ENCODE measurements at places on chromosomes 5 and 9. TPM values are rescaled to one million over a fixed set of nuclear protein-coding genes. Genes with fewer than 3 reads are reported as not detected.

The CCNB1 gene
- total RNA-seq = 14.4 TPM

DNA sequence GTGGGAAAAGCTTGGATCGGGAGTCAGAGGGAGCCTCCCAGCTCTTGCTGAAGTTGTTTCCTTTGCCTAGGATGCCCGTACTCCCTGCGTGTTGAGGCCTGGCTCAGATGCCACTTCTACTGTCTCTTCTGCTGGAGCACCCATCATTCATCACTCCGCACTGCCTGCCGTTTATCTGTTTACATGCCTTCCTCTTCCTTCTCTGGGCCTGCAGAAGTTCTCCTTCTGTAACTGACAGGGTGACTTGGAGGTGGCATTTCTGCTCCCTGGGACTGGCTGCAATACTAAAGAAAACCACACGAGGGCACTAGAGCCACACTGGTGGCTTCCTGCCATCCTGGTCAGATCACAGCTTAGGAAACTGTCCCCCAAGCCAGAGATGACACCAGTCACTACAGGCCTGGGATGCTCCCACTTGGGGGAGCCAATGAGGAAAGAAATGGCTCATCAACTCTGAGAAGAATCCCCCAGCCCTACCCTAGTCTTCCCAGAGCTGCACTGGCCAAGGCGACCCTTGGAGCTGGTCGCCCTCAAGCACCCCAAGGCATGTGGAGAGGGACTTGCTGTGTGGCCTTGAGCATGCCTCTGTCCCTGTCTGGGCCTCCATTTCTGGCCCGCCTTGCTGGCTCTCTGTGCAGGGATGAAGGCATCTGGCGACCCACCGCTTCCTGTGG is 9.7 kb upstream of the SLC25A51 start:
- peaks cover 46% of the 10 kb centered on the region for H3K4me1 ChIP-seq
- no peaks in the 10 kb centered on the region for H3K27me3 ChIP-seq
- no peak overlapping the region for H3K27ac ChIP-seq
- H3K4me3 ChIP-seq = no peak overlapping the region
- H3K36me3 ChIP-seq = no peaks in the 10 kb centered on the region

DNA sequence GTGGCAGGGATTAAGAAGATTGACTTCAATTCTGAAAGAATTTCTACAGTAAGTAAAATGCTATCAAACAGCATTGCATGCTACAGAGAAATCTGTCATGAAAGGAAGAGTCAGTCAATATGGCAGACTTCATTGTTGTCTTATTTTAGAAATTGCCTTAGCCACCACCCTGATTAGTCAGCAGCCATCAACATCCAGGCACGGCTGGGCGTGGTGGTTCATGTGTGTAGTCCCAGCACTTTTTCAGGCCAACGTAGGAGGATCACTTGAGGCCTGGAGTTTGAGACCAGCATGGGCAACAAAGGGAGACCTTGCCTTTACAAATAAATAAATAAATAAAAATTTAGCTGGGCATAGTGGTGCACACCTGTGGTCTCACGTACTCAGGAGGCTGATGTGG is 46.6 kb downstream of the RMI1 start:
- H3K27me3 ChIP-seq = no peaks in the 10 kb centered on the region
- H3K27ac ChIP-seq = no peak overlapping the region
- H3K36me3 ChIP-seq = no peaks in the 10 kb centered on the region
- no peak overlapping the region for H3K4me3 ChIP-seq

DNA sequence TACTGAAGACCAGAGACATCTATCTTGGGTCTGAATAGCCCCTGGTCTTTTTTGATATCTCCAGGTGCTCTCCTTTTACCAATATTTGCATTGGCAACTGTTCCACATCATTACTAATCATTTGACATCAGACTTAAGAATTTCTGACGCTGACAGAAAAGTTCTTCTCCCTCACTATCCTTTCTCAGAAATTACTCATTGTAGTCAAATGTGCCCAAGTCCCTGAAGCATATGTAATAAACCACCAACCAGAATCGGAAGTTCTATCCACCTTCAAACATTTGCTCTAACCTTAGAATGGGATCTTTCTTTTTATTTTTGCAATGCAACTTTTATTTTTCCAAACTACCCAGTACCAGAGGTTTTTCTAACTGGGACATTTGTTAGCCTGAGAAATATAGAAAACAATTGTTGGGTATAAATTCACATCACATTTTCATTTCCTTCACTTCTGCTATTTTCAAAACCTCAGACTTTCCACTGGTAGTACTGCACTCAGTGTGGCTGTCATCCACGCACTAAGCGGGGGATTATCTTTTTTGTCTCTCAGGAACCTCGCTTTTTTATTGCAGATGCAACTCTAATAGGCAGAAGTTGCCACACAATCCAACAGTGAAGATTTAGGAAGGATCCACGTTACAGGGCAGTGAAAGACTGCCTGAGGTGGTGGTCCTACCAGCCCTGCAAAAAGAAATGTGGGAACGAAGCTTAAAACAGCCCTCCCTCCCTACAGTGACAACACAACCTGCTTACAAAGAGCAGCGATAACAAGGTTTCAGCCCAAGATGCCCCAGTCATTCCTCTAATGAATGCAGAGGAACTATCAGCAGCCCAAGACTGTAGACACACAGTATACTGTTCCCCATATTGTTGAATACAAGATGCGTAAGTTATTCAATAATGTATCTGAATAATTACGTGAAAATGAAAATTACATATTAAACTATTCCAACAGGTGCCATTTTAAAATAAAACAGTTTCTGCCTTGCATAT is 201.2 kb downstream of the EBF1 start:
- no peaks in the 10 kb centered on the region for H3K27me3 ChIP-seq
- H3K4me1 ChIP-seq = peaks cover 9% of the 10 kb centered on the region
- no peak overlapping the region for H3K27ac ChIP-seq

DNA sequence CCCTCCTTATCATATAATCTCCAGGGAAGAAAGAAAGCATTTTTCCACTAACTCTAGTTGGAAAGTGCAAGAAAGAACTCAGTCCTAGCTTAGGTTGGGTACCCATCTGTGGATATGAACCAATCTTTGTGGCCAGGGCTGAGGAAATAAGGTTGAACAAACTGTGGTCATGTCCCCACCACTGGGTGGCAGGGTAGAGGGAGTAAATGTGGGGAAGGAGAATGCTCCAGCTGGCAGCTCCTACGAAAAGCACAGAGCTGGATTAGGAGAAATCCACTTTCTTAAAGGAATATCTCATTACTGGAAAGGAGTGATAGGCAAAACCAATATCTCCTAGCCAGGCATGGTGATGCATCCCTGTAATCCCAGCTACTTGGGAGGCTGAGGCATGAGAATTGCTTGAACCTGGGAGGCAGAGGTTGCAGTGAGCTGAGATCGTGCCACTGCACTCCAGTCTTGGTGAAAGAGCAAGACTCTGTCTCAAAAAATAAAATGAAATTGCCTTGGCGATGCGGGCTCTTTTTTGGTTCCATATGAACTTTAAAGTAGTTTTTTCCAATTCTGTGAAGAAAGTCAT is 175.1 kb downstream of the CCDC192 start:
- DNase-seq = peak; percentile 32
- H3K36me3 ChIP-seq = no peaks in the 10 kb centered on the region
- no peak overlapping the region for H3K4me3 ChIP-seq
- no peak overlapping the region for H3K27ac ChIP-seq
- H3K27me3 ChIP-seq = no peaks in the 10 kb centered on the region

The PTGS1 gene
- 12.8 TPM for total RNA-seq

GRCh38 chr5:28576022-28576421 is 1537.6 kb upstream of the CDH9 start:
- no peak for DNase-seq
- H3K4me3 ChIP-seq = no peak overlapping the region
- H3K27me3 ChIP-seq = no peaks in the 10 kb centered on the region
- H3K36me3 ChIP-seq = no peaks in the 10 kb centered on the region
- no peaks in the 10 kb centered on the region for H3K4me1 ChIP-seq

DNA sequence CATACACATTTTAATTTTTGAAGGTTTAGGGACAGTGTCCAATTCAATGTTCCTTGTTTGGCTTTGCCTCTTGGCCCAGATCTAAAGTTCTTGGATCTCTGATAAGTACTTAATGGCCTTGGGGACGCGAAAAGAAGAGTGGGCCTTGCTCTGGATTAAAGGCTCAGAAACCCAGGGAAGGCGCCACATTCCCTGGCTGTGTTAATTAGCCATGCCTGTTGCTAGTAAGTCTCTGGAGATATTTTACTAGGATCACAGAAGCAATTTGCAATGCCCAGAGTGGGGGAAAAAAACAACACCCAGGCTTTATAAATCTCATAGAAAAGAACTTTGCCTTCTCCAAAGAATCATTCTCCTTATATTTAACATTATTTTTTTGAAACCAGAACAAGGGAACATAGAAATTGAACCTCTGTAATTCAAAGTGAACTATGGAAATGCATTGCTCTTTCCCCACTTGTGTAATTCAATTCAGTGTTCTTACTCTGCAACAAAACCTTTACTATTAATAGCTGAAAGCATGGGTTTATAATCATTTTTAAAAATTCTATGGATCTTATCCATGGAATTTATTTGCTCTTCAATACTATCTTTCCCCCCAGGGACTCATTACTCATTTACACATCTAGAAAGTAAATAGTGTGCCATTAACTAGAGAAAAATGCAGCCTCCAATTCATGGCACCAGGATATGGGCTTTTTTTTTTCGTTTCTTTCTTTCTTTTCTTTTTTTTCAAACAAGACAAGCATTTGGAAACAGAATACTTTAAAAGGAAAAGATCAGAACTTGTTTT is 172.2 kb upstream of the ANKRD55 start:
- no peaks in the 10 kb centered on the region for H3K36me3 ChIP-seq
- no peaks in the 10 kb centered on the region for H3K27me3 ChIP-seq
- H3K4me1 ChIP-seq = peaks cover 4% of the 10 kb centered on the region
- no peak overlapping the region for H3K4me3 ChIP-seq

The HAND1 gene
- 0.21 TPM for total RNA-seq

DNA sequence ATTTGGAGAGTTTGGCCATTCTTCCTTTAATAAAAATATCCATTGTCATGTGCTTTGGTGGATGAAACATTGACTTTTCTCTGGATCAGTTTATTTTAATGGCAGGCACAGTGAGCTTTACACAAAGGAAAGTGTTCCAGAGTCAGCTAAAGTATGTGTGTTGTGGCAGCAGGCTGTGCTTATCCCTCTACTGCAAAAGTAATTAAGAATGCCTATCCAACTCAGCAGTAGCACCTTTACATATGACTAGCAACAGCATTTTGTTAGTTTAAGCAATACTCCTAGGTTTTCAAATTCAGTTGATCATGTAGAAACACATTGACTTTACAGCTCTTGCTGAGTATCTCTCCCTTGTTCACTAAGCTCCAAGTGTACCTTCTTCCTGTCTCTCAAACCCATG is 730.5 kb upstream of the RGMB start:
- no peaks in the 10 kb centered on the region for H3K36me3 ChIP-seq
- no peak for DNase-seq
- H3K4me1 ChIP-seq = no peaks in the 10 kb centered on the region
- H3K27ac ChIP-seq = no peak overlapping the region
- H3K4me3 ChIP-seq = no peak overlapping the region

DNA sequence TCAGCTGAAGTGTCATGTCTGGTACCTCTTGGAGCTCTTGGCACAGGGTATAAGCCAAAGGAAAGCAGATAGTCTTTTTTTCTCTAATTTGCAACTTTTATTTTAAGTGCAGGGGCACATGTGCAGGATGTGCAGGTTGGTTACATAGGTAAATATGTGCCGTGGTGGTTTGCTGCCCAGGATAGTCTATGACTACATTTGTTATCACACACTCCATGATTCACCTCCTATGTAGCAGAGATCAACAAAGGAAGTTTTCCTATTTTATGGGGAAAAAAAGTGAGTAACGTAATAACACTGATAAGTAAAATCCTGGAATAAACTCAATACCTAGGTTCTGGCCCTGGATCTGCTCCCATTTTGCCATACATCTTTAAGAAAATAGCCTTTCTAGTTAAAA is 234.6 kb downstream of the CAAP1 start:
- no peak overlapping the region for H3K27ac ChIP-seq
- H3K27me3 ChIP-seq = no peaks in the 10 kb centered on the region
- no peak for DNase-seq
- no peaks in the 10 kb centered on the region for H3K4me1 ChIP-seq

DNA sequence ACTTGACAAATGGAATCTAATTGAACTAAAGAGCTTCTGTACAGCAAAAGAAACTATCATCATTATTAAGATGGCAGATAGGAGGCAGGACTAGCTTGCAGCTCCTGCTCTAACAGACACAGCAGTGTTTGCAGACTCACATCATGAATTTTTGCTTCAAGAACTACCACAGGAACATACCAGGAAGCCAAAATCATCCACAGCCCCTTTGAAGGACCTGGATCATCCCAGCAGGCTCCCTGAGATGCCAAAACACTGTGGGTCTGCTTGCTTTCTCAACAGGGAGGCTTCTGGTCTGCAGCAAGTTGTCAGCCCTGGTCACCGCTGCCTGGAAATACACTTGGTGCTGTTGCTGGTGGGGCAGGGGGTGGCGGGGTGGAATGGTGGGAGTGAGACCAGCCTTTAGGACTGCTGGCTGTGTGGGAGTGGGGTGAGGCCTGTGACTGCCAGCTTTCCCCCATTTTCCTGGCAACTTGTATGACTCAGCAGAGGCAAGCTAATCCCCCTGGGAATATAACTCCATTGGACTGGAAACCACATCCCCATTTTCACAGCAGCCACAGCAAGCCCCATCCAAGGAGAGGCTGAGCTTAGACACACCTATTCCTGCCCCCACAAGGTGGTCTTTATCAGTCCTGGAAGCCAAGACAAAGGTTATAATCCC is 533.8 kb upstream of the CYLC2 start:
- no peaks in the 10 kb centered on the region for H3K36me3 ChIP-seq
- no peaks in the 10 kb centered on the region for H3K4me1 ChIP-seq
- no peaks in the 10 kb centered on the region for H3K27me3 ChIP-seq
- H3K4me3 ChIP-seq = no peak overlapping the region
- no peak for DNase-seq
- no peak overlapping the region for H3K27ac ChIP-seq

GRCh38 chr9:18981476-18982261 is 51.3 kb downstream of the SAXO1 start:
- H3K27ac ChIP-seq = no peak overlapping the region
- DNase-seq = no peak
- H3K36me3 ChIP-seq = no peaks in the 10 kb centered on the region
- H3K4me3 ChIP-seq = no peak overlapping the region
- H3K4me1 ChIP-seq = no peaks in the 10 kb centered on the region

The PCDHA11 gene
- total RNA-seq = 1.6 TPM

DNA sequence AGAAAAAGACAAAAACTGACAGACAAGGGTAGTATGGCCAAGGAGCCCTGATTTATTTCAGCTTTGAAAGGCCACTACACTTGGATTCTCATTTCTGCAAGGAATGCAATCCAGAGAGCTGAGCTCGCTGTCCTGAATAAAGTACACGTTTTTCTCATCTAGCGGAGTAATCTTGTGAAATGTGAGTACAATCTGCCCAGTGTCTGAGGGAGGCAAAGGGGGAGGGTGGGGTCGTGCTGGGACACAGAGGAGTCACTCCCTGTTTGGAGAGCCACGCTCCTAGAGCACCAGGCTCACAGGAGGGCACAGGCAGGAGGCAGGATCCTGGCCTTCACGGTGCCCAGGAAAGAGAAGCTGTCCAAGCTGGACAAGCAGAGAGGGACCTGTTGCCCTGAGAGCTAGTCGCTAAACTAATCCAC is 51.0 kb upstream of the IFNK start:
- peaks cover 30% of the 10 kb centered on the region for H3K4me1 ChIP-seq
- no peak overlapping the region for H3K4me3 ChIP-seq
- no peak overlapping the region for H3K27ac ChIP-seq
- no peaks in the 10 kb centered on the region for H3K36me3 ChIP-seq
- no peaks in the 10 kb centered on the region for H3K27me3 ChIP-seq
- DNase-seq = peak; percentile 56

Data from lung (tissue), 17 donors.